Stimulated activated CD4-positive, alpha-beta T cell treated with anti-CD3 and anti-CD28 coated beads, Interleukin-1b, Interleukin-23, amount 100 ng/mL, for 24 hours (primary cell): ENCODE measurements at places on chromosomes 1 and 21.

- DNase-seq, result no peak
Measured at GRCh38 chr1:219582296-219582695, 30.6 kb downstream of the ZC3H11B start.

DNA sequence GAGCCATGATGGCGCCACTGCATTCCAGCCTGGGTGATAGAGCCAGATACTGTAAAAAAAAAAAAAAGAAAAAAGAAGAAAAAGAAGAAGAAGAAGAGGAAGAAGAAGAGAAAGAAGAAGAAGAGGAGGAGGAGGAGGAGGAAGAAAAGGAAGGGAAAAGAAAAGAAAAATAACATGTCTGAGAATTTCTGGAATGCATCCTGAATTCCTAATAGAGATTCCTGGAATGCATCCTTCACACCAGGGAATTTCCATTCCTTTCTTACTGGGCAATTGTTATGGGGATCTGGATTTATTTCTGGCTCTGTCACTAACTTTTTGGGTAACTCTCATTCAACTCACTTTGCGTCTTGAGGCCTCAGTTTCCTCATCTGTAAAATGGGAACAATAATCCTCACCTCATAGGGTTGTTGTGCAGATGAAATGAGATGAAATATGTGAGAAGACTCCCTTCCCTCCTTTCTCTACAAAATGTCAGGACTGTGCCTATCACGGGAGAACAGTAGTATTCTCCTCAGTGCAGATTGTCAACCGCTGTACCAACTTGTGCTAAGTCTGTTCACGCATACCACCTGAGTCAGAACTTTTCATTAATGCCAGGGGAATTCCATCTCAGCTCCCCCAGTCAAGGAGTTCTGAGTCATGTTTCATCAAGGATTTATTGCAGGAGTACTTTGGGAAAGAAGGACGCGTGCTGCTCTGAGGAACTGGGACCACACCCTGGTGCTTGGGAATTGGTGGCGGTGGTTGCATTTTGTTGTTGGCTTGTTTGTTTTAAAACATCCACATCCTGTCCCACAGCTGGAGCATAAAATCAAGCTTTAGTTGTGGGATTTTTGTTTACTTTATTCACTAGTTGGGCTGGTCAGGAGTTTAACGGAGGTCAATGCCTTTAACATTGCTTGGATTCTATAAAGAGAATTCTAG lies 42.4 kb upstream of the ROR1 start:
- no peak for DNase-seq

DNA sequence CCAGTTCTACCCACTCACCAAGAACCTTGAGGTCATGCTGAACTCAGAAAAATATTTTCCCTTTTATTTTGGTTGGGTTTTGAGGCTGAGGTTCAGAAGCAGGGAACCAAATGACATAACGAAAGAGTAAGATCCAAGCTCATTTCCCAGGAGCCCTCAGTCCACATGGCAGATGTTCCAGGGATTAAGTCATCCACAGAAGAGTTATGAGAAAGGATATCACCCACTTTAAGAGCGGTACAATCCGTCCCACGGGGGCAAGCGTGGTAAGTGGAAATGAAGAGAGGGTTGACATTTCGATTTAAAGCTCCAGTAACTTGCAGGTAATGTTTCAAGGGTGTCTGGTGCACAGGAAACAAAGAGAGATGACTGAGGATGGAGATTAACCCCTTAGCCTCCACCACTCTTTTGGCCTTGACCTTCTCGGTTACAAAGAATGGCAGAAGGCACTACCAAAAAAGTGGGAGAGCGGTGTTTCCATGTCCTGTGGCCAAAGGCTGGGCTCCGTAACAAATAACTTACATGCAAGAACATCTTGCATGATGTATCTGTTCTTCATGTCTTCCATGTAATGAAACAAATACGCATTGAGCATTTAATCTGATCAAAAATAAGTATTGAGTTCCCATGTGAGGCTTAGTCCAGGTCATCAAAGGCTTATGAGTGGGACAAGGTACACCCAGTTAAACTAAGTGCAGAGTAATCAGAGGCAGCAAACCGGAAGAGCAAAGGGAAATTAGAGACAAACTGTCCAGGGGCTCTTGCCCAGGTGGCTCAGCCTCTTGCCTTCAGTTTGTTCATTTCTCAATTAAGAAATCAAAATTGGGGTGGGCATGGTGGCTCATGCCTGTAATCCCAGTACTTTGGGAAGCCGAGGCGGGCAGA lies 241.4 kb downstream of the TOMM20 start:
- DNase-seq, result no peak

GRCh38 chr1:42747125-42747524 lies 7.1 kb upstream of the CLDN19 start:
- no peak for DNase-seq
